ENCODE measurements at places on chromosomes 5 and 9.

- no peak for DNase-seq
These were observed 34.3 kb downstream of the NTRK2 start for GRCh38 chr9:84703793-84704192.

GRCh38 chr5:165894916-165895315 is 2389.5 kb downstream of the MAT2B start:
- no peak for DNase-seq

DNA sequence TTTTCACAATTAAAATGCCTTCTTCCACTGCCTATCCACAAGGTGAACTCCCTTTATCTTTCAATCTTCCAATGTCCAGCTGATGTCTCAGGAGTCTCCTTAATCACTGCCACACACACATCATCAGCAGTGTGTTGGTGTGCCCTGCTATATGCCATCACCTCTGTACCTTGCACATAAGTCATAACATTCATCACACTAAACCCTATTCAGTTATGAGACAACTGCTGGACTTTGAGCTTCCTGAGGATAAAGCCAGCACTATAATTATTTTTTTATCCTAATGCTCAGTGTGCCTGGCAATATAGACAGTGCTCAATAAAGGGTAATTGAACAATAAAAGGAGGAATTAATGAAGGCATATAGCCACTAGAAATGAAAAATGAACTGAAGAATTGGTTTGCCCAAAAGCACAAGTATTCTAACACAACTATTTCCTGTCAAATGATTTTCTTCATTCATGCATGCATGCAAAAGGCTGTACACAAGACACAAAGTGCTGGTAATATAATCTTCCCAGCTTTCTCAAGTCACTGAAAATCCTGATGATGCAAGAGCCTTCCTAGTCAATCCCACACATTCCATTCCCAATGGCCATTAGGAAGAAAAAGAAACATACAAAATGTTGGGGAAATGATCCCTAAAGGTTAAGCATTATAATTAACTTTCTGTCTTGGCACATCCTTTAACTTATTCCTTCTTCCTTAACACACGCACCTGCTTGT is 32.4 kb downstream of the LPAR1 start:
- no peak for DNase-seq

DNA sequence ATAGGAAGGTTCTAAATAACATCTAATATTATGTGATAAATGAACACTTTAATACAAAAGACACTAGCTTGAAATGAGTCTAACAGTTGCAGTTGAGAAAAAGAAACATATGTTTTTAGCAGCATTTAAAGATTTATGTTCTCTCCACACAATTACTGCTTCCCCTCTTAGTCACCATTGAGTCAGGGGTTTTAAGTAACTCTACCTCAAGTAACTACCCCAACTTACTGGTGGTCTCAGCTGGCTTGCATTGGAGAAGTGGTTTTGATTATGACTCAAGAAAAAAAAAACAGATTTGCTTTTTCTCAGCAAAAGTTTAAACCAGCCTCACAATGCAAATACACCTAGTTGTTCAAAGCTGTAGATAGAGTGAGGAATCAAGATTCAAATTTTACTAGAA is 1216.5 kb upstream of the CDH9 start:
- DNase-seq = no peak

DNA sequence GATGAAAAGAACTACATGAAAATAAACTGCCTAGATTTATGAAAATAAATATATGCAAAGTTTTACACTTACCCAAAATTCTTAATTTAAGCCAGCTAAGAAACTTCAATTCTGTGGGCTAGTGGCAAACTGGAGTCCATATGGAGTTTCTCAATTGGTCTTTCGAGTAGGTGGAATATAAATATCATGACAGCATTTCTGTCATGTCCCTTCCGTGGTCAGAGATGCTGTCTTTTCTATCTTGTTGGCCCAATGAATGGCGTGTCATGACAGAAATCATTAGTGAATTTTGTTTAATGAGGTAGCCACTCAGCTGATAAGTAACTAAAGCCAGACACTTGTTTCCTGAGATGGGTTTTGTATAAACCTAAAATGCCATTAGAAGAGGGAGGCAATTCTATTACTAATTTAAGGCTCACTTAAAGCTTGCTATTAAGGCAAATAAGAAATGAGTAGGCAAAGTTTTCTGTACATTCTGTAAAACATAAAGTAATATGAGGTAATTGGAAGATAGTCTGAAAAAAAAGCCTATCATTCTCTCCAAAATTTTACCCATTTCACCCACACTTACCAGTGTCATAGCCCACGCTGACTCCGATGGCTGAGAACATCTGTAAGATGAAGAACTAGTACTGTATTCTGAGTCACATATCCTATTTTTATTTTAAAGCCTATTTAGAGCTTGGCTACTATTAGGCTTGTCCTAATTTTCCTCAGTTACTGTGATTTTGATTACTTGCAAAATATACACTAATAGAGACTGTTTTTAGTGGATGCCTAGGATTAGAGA is 419.3 kb upstream of the MEF2C start:
- no peak for DNase-seq

DNA sequence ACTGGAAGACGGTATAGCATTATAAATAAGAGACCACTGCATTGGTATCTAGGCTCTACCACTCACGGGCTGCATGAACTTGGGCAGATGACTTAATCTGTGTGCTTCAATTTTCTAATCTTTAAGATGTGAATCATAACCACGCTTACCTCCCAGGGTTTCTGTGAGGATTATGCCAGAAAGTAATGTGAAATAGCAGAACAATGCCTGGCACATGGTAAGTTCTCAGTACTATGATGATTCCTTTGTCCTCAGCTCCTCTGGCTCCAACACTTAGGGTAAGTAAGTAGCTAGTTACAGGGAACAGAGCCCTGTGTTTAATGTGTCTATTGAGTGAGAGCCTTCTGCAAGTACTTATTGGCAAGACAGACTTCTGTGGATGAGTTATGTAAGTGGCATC is 31.1 kb downstream of the POU4F3 start:
- DNase-seq = no peak

- DNase-seq = no peak
These were observed 110.1 kb downstream of the OSTF1 start for GRCh38 chr9:75198436-75198835.

GRCh38 chr9:91428436-91428835 is 4.8 kb upstream of the NFIL3 start:
- no peak for DNase-seq

- no peak for DNase-seq
These were observed 85.2 kb downstream of the ARSB start for GRCh38 chr5:78899922-78900362.

DNA sequence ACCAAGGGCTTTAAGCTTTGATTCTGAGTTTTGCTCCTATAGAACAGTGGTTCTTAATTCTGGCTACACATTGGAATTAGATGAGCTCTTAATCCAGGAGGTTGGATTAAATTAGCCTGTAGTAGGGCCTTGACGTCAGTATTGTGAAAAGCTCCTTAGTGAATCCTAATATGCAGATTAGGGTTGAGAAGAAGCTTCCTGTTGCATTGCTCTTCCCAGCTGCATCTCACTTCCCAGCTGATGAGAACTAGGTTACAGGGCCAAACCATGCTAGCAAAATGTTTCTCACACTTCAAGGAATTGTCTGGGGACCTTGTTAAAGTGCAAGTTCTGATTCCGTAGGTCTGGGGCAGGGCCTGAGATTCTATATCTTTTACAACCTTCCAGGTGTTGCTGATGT is 300.0 kb downstream of the ZSWIM6 start:
- no peak for DNase-seq

DNA sequence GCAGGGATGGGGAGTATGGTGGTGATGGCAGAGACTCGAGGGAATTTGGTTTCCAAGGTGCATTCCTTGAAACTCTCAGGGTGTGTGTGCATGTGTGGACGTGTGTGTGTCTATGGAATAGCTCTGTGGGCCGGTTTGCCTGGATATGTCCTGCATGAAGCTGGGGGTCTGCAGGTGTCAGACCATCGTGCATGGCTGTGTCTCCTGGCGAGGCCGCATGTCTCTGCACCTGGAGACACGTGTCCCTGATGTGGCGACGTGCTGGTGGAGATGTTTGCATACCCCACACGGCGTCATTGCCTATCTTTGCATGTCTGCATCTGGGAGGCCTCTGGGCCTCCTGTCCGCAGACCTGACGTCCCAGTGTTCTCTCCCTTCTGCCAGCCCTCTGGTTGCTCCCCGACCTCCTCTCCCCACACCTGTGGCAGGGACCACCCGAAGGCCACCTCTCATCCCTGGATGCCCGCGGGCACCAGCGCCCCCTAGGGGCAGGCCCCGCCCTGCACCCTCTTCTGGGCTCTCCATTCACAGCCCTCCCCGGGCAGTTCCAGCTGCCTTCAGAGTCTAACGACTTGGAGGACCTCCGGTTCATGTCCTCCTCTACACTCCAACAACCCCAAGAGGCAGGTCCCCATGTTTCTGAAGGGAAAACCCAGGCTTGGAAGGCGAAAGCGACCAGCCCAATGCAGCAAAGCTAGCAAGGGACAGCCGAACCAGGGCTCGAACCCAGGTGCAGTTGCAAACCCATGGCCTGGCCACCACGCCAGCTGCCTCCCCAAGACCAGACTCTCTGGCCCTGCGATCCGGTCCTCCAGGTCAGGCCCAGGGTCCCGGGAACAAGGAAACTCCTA is 88.6 kb downstream of the LMX1B start:
- DNase-seq = peak; percentile 33

All from GM19239 (cell line).